MM.1S (cell line): ENCODE measurements at places on chromosomes 7 and 10.

DNA sequence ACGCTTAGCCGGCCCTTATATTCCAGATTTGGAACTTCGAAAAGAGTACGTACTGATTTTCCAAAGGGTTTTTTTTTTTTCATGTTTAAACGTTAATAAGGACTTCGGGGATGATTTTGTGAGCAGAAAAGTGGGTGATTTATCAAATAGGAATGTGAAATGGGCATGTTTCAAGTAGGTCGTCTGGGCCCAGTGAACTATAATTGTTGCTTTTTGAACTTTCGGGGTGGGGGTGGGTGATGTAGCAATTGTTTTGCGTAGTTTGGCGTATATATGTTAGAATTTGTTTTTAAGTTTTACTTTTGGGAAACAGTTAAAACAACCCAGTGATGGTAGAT, 299 bp upstream of the PBLD start:
- H3K36me3 ChIP-seq, result peaks cover 18% of the 10 kb centered on the region; the same call in 1 of the 2 replicates
- no peak for DNase-seq
- no peaks in the 10 kb centered on the region for H3K27me3 ChIP-seq
- H3K27ac ChIP-seq, result peak overlapping the region; percentile 88; the same call in 1 of the 2 replicates
- H3K4me1 ChIP-seq, result peaks cover 22% of the 10 kb centered on the region
- H3K4me3 ChIP-seq, result peak overlapping the region; percentile 97

DNA sequence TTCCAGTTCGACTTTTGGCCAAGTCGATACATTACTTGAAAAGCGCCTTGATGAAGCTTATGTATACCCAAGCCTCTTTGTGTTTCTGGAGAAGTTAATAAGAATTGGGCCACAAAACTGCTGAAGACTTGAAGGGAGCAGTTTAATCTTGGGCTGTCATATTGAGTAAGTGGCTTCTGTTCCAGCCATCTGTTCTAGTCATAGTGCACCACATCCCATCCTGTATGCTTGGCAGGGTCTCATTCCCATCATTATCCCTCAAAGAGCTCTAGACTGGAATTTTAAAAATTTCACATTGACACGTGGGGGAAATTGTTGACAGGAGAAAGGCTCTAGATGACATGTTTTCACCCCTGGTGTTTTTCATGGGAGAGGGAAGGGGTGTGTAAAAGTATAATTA, 196.6 kb upstream of the PLPP4 start:
- H3K4me3 ChIP-seq, result no peak overlapping the region
- no peak overlapping the region for H3K27ac ChIP-seq
- H3K27me3 ChIP-seq, result no peaks in the 10 kb centered on the region

DNA sequence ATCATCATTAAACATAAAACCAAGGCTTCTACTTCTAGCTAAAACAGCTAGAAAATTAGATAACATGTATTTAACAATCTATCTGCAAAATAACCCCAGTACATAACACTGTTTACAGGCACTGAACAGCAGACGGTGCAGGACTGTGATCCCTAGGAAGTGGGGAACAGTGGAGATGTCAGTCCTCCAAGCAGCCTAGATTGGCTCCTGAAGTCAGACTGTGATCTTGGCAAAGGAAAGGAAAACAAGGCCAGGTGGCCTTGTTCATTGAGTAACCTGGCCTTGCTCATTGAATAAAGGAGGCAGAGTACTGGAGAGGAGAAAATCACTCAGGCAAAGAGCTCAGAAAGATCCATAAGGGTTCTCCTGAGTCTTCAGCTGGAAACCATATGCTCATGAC, 77.7 kb upstream of the DIP2C start:
- no peak overlapping the region for H3K27ac ChIP-seq
- DNase-seq, result no peak
- H3K36me3 ChIP-seq, result no peaks in the 10 kb centered on the region
- H3K27me3 ChIP-seq, result no peaks in the 10 kb centered on the region
- H3K4me1 ChIP-seq, result no peaks in the 10 kb centered on the region
- no peak overlapping the region for H3K4me3 ChIP-seq

- no peak overlapping the region for H3K27ac ChIP-seq
- H3K4me3 ChIP-seq, result no peak overlapping the region
- H3K27me3 ChIP-seq, result no peaks in the 10 kb centered on the region
- H3K36me3 ChIP-seq, result no peaks in the 10 kb centered on the region
- no peaks in the 10 kb centered on the region for H3K4me1 ChIP-seq
These were observed 94.9 kb upstream of the KCNIP2 start for GRCh38 chr10:101938305-101939007.
